Natural killer cell (primary cell): ENCODE measurements at places on chromosomes 13 and 19. TPM values are rescaled to one million over a fixed set of nuclear protein-coding genes. Genes with fewer than 3 reads are reported as not detected.

GRCh38 chr19:17314007-17314593, 4.7 kb downstream of the DDA1 start:
- DNase-seq: no peak

DNA sequence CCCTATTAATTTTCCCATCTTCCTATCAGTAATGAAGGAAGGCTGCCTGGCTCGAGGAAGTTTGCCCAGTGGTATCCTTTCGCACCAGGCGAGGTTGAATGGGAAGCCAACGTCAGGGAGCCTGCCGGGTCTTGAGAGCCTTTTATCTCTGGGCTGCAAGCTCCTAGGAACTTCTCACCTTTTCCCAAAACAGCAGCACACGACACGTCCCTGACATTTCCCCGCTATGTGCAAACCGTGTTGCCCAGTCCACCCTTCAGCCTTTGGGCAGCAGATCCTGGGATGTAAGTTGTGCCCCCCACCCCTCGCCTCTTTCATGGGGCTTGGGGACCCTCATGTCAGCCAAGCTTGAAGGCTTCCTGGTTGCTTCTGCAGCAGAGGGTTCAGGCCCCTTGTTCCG, 179.1 kb downstream of the ZNF536 start:
- no peak for DNase-seq

DNA sequence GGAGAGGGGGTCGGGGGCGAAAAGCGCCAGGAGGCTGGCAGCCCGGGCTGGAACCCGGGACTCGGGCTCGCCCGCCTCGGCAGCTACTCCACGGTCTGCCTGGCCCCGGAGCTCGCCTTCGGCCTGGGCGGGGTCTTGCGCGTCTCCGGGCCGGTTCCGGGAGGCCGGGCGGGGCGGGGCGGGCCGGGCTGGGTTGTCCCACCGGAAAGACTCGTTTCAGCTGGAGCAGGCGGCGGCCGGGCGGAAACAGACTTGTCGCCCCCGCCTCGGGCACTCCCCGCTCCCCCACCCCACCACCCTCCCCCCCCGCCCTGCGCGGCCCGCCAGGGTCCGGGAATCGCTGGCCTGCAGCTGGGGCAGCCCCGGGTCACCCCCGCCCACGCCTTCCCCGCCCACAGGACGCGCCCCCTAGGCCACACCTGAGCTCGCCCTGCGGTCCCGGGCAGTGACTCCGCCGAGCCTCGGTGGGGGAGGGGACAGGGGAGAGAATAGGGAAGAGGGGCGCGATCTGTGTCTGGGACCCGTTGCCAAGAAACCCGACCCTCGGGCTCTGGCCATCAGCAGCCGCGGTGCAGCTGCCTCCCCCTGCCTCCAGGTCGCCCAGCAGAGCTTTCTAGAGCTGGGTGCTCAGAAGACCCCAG, 109.4 kb downstream of the KCTD15 start:
- DNase-seq: no peak

DNA sequence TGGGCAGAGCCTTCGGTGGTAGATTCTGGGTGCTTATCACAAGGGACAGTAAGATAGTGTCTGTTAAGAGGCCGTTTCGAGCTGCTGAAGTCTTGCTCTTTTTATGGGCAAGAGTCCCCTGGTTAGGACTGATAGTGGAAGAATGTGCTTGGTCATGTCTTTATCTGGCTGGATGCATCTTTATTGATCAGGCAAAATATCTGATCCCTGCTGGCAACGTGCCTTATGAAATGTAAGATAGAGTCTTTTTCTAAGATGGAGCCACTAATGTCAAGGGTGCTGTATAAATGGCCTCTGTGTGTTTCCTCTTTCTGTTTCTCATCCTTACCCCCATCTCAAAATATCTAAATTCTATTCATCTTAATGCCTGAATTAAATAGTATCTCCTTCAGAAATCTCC, 53.3 kb downstream of the MYO16 start:
- no peak for DNase-seq

The ZNF559 gene
- 10.0 TPM for total RNA-seq

GRCh38 chr13:39415008-39415802, 187.8 kb downstream of the LHFPL6 start:
- DNase-seq: no peak

GRCh38 chr19:45767881-45768654, 984 bp downstream of the SIX5 start:
- no peak for DNase-seq
